ENCODE measurements at places on chromosomes 2 and 18. TPM values are rescaled to one million over a fixed set of nuclear protein-coding genes. Genes with fewer than 3 reads are reported as not detected.

FSIP2 gene
- under 0.01 TPM for total RNA-seq

NOL4 gene
- not detected for total RNA-seq

COL6A3 gene
- total RNA-seq, result 496 TPM

SDC1 gene
- total RNA-seq, result 65.5 TPM

ADGRF3 gene
- total RNA-seq, result 0.38 TPM

ASPRV1 gene
- not detected for total RNA-seq

REG3A gene
- total RNA-seq, result not detected

DYSF gene
- 37.0 TPM for total RNA-seq

SLC4A5 gene
- under 0.01 TPM for total RNA-seq

MATN3 gene
- 9.9 TPM for total RNA-seq

TXNDC9 gene
- total RNA-seq, result 43.2 TPM

LYG2 gene
- not detected for total RNA-seq

CCDC85A gene
- 0.63 TPM for total RNA-seq

DPYSL5 gene
- total RNA-seq, result 0.16 TPM

KCNG3 gene
- total RNA-seq, result under 0.01 TPM
